GM04504 (cell line): ENCODE measurements at places on chromosomes 7 and 10.
A peak's percentile ranks its signal among the peaks of the same experiment; 100 is the strongest.

GRCh38 chr10:1036341-1036791, 10.7 kb upstream of the IDI2 start:
- no peak for DNase-seq

DNA sequence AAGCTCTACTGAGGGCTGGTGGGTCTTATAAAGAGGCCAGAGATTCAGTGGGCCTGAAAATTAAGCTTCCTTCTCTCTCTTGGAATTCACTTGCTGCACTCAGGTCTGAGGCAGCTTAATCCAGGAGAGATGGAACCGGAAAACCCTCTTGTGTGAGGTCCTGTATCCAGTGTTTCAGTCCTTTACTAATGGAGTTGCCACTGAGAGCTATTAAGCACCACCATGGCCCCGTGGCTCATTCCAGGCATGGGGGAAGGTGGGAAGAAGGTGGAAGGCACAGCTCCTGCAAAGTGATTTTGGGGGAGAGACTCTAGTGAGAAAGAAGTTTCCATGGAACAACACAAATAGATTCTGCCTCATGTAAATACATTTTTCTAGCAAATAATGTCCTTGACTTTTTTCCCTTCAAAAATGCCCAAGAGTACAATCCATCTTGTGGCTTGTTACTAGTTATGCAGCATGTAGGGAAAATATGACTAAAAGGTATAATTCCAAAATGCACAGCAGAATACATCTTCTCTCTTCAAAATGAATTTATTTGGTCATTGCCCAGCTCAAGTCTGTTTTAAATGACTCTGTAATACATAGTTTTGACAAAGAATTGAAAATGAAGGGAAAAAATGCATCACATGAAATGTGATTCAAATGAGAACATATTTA, 46.7 kb upstream of the FOXI2 start:
- no peak for DNase-seq

GRCh38 chr10:76991621-76992020, 646.0 kb downstream of the KCNMA1 start:
- no peak for DNase-seq

DNA sequence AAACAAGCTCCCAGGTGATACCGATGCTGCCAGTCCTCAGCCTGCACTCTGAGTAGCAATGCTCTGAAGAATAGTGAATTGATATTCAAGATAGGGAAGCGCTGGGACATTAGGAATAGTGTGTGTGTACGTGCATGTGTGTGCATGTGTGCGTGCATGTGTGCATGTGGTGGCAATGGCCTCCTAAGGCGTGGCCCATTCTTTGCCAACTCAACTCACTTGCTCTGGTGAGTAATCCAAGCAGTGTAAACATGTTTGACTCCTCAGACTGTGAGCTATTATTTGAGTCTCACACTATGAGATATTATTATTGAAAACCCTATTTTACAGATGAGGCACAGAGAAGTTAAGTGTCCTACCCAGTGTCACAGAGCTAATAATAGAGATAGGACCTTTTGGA, 186.6 kb downstream of the RAB11FIP2 start:
- no peak for DNase-seq

DNA sequence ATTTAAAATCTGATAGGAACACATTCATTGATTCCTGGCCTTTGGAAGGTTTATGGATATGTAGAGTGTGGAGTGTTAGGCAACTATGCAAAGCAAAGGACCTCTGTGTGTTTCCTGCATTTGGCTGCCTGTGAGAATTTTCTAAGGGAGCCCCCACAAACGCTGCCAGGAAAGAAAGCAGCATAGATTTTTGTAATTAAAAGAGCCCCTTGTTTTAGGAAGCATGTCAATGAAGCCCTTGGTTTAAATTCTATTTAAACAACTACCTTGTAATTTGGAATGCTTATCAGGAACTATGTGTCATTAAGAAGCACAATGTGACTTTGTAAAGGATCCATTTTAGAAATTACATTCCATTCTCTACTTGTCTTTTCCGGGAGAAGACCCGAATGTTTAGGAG, 742.5 kb downstream of the NXPH1 start:
- no peak for DNase-seq

DNA sequence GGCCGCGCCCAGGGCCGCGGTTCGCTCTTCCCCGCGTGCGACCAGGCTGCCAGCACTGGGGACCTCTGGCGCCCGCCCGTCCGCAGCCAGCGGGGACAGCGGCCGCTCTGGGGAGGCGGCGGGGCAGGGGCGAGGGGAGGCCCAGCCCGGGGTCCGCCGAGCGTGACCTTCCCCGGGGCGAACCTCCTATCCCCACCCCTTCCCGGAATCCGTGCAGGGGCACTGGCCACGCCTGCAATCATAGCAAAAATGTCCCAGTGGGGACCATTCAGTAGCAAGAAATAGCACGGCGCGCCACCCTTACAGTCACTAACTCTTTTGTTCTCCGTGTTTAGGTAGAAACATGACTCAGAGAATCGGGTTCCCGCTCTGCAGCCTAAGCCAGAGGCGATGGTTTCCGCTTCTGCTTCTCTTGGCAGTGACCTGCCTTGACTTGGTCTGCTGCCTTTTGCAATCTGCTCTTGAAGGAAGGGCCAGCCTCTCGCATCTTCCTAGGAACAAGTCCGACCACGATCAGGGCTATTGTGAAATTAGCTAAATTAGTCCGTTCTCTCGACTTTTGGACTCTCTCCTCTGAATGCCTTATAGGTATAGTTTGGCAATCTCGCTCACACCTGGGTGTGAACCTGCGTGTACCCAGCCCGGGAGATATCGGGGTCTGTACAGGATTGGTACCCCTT, 79.3 kb upstream of the ACBD5 start:
- DNase-seq, result peak; percentile 3

DNA sequence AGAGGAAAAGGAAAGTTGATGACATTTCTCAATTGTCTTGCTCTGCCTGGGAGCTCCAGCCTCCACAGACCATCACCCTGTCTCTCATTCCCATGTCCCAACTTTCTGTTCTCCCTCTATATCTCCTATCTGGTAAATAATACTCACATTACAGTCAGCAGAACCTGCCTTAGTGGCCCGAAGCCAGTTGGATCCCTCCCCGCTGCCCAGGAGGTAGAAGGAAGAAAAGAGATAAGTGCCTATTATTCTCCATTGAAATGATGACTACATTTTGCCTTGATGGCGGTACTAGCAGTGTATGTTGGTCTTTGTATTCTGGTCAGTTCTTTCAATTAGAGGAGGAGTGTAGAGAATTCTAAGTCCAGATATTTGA, 91.9 kb downstream of the CSTF2T start:
- DNase-seq, result no peak

DNA sequence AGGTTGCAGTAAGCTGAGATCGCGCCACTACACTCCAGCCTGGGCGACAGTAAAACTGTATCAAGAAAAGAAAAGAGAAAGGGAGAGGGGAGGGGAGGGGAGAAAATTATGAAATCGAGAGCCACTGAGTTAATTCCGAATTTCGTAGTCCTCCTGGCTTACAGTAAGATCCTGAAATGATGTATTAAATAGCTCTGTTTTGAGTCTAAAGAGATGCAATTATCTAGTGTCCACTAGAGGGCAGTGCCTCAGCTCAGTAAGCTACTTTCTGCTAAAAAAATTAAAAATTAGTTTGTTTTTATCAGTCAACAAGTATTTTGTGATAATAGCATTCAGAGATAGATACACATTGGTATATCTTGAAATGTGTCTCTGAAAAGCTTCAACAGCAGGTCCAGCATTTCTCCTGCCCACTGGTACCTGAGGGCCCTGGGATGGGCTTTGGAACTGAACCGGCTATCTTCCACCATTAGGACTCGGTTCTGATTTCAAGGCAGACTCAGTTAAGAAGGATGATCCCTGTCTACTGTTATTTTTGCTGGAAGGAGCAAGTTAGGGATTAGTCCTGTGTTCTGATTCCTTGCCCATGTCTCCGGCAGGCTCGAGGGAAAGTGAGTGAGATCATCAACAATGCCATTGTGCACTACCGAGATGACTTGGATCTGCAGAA, 19.5 kb downstream of the TSPAN33 start:
- DNase-seq, result peak; percentile 26

DNA sequence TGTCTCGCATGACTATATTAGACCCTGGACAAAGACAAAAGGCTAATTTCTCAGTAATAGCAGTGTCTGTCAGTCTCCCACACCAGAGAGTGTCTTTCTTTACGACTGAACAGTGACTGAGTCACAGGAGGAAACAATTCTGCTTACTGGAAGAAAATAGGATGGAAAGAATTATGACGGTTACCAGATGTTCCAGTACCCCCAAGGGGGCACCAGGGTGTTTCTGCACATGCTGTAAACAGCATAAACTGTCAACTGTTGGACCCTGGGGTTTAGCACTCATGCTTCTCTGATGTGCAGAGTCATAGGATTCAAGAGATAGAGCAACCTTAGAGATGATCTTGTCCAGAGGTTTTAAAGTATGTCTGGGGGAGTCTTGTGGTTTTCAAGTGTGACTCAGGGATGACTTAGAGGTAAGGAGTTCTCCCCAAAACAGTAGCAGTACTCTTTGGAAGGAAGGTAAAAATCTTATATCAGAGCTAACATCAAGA, 291.7 kb downstream of the THSD7A start:
- no peak for DNase-seq

DNA sequence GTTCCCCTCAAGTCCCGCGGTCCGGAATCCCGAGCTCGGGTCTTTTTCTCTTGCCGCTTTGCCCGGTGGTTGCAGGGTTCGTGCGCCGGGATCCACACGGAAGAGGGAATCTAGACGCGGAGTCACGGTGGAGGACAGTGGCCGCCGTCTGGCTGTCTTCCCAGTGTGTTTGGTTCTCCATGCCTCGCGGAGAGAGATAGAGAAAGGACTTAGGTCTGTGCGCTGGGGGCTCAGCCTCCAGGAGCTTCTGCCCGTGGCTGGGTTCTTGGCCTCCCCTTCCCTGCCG, 1.6 kb downstream of the FFAR4 start:
- no peak for DNase-seq
